Stimulated activated naive CD4-positive, alpha-beta T cell treated with Interleukin-2 at 50 U/mL for 16 hours (primary cell): ENCODE measurements at places on chromosomes 6 and 20.

GRCh38 chr20:6769903-6770785, 2.7 kb downstream of the BMP2 start:
- DNase-seq: no peak

DNA sequence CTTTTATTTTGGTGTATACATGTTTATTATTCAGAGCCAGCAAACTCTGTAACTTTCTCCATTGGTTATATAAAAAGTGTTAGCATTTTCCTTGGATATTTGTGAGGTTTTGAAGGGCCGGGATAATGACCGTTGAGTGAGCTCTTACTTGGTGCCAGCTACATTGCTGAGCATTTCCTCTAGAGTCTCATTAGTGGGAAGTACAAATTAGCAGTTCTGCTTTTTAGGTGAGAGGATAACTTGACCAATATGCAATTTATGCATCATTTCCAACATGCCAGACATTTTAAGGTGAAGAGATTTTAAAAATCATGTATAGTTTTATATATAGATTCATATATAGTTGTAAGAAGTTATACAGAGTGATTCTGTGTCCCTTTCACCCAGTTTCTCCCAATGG, 84.3 kb downstream of the CARMIL1 start:
- no peak for DNase-seq

DNA sequence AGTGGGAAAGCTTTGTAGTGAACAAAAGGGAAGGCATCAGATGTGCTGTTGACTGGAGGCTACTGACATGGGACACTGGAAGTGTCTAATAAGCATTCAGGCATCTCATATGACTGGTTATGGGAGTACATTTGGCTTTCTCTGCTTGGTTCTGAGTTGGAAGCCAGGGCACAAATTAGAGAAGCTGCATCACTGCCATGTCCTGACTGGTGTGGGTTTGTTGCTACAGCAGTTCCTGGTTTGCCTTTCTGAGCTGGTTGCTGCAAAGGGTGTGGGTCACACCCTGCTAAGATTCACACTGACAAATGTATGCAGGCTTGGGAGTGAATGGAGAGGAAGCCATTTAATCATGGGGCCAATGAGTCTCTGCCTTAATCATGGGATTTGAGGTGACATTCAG, 36.2 kb upstream of the NANP start:
- DNase-seq: no peak

GRCh38 chr6:136728976-136729515, 63.2 kb downstream of the MAP3K5 start:
- DNase-seq: no peak

GRCh38 chr20:51019656-51020592, 3.0 kb downstream of the KCNG1 start:
- no peak for DNase-seq

DNA sequence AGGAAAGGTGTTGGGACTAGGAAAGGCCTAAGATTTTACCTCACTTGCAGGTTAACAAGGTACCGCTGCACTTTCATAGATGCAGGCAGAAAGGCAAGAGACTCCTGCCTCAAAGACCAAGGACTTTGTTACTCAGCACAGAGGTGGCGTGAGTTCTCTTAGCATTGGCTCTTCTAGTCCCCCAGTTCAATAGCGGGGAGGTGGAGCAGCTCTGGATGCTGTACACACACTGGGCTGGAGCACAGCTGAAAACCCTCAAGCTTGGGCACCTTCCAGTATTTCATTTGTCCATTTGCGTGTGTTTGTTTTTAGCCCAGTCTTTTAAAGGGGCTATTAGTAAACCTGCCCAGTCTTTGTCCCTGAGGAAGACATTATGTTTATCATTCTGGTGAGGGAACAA, 345.2 kb downstream of the FARS2 start:
- DNase-seq: no peak

DNA sequence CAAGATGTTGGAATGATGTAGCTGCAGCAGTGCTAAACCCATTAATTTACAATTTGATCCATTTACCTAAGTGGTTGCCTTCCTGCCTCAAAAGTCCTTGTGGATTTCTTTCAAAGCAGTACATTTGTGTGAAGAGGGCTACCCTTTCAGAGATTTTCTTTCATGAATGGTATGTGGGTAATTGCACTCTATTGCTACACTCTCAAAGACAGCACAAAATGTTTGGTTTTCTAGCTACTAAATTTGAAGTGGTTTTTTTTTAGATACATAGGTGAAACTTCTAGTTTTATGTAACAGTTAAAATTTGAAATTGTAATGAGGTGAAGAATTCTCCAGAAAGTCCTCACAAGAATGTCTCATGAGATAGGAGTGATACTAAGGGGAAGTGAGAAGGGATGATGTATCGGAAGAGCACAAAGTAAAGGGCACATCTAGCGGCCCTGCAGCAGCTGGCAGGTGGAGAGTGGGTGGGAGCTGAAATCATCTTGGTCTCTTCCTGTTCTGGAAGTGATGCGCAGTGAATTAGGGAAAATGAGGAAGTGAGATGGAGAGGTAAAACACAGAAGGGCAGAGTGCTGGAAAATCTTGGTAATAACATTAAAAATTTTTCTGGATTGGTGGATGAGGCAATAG, 236.8 kb upstream of the MAN1A1 start:
- DNase-seq: no peak

- DNase-seq: no peak
These were observed 61.3 kb downstream of the EFCAB8 start for GRCh38 chr20:32920066-32920465.

DNA sequence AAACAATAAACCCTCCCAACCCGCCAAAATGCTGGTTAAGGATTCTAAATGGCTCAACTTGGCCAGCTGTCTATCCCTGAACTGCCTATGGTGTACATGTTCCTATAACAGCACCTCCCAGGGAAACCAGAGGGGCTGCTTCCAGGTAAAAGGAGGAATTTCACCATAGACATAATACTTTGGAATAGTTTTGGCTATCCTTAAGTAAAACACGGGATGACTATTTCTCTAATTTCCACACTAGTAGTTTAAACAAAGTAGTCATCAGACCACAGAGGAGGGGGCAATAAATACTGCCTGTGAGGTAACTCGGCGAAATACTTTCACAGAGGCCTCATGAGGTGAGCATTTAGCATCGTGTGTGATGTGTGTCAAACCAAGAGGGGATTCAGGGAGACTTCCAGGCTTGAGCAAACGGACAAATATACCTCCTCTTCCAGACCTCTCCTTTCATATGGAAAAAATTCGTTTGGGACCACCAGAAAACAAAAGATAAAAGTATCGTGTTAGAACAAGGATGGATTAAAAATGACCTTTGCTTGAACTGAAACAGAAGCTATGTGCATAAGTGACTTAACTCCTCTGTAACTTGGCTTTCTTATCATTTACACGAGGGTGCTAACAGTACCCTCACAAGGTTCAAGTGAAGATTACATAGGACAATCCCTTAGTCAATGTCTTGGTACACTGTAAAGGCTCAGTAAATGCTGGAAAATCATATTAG, 1.0 kb upstream of the XRN2 start:
- DNase-seq: no peak

DNA sequence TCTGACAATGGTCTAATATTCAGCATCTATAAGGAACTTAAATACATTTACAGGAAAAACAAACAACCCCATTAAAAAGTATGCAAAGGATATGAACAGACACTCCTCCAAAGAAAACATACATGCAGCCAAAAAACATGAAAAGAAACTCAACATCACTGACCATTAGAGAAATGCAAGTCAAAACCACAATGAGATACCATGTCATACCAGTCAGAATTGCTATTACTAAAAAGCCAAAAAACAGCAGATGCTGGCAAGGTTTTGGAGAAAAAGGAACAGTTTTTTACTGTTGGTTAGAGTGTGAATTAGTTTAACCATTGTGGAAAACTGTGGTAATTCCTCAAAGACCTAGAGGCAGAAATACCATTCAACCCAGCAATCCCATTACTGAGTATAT, 339.0 kb upstream of the ADGRB3 start:
- no peak for DNase-seq

DNA sequence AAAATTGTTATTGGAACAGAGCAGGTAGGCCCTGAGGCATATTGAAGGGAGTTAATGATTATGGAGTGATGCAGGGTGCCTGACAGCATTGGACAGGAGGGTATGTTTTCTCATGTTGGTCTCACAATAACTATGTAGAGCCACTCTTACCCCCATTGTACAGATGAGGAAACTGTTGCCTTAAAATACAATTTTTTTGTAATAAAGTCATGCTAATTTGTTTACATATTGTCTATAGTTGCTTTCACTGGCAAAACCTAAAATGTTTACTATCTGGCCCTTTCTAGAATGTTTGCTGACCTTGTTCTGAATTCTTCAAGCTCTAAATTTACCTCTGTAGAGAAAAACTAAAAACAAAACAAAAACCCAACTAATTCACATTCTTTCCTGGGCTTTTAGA, 5.7 kb downstream of the ACOT8 start:
- no peak for DNase-seq
